Activated T-cell treated with anti-CD3 and anti-CD28 coated beads for 1 hour (primary cell): ENCODE measurements at places on chromosomes 11 and 22.

GRCh38 chr22:35560824-35561223, 20.2 kb downstream of the RASD2 start:
- no peak for DNase-seq

- no peak for DNase-seq
Measured at GRCh38 chr22:43535741-43536140, 123.9 kb downstream of the MPPED1 start.

GRCh38 chr11:117909611-117910382, 19.4 kb downstream of the TMPRSS13 start:
- no peak for DNase-seq

GRCh38 chr11:6882751-6883150, 6.3 kb downstream of the OR10A4 start:
- DNase-seq = no peak

- no peak for DNase-seq
Measured at GRCh38 chr22:20918663-20919218, 1.5 kb downstream of the CRKL start.

DNA sequence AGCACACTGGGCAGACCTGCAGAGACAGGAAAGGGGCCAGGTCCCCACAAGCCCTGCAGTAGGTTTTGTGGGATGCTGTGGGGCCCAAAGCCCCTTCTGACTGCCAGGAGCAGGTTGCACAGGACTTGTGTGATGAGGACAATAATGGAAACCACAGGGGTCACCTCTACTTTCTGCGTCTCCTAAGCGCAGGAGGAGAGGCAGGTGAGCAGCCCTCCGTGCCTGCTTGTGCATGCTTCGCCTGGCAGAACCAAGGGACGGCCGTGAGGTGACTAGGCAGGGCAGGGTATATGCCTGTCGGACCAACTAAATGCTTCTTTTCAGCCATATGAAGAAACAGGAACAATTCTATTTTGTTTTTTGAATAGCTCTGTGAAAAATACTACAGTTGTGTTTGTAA, 77.9 kb upstream of the PITPNB start:
- DNase-seq = no peak

GRCh38 chr11:44602891-44603310, 37.4 kb downstream of the CD82 start:
- DNase-seq = no peak

- no peak for DNase-seq
Measured at GRCh38 chr22:49509016-49509415, 318.7 kb downstream of the BRD1 start.

DNA sequence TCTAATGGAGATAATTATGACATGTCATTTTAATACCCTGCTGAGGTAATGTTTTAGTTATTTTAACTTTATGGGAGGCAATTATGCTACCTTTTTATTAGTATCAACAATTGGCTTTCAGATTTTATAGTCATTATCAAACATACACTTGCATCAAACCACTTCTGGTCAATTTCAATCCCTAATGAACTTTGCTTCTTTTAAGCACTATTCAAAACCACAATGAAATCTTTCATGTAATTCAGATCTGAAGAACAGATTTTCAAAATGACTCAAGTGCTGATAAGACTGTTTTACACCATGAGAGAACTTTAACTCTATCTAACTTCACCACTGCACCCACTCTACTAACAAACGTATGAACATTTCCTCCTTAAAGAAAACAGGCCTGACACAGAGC, 25.9 kb upstream of the CCDC34 start:
- DNase-seq = no peak

DNA sequence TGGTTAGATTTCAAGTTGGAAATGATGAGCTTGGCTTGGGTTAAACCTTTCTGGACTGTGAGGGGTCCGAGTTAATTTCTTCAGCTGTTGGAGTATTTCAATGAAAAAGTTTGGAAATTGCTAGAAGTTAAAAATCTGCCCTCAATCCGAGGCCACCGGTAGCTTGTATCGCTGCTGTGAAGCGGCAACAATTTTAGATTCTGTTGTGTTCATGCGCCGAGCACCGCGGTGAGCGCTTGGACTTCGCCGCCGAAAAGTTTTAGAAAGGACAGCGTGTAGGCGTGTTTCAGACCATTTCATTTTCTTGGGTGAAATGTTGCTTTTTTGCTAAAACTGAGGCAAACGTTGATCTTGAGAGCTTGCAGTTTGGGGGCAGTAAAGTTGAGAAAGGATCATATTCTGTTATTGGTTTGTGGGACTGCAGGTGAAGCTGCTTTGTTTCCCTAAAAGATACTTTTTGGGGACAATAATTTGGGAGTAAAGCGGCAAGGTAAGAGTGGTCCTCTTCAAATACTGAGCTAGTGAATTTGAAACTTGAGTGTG, 928 bp downstream of the FBXO7 start:
- DNase-seq = no peak

- DNase-seq = no peak
Measured at GRCh38 chr11:70732881-70733196, 334.5 kb downstream of the CTTN start.

DNA sequence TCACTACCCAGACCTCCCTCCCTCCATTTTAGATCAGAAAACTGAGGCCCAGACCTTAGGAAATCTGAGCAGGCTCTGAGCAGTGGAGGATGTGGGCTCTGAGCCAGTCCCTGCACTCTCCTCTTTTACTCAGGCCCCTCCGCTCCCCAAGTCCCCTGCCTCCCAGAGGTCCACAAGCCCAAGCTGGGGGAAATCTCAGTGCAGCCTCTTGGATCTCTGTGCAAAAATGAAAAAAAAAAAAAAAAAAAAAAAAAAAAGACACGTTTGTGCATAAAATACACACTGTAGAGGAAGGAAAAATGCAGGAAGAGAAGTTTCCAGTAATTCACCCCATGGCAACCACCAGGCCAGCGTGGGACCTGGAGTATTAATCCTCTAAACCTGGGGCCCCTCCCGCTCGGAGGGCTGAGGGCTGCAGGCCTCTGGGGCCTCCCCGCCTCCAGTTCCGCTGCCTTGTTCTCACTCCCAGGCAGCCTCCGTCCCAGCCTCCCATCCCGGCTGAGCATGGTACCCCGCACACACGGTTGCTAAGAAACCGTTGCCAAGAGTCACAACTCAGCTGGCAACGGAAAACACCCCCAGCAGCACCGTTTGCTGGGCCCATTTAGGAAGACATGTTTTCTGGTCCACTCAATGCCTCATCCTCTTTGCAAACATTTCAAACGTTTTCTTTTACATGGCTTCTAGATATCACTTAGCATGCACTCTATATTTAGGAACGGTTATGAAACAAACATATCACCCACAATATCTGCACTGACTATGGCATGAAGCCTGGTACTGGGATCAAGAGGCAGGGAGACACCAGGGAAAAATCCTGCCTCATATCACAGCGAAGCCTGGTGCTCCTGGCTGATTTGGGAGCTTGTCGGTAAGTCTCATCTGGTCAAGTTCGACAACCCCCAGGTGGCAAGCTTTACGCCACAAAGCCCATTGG, 227.5 kb downstream of the CTTN start:
- no peak for DNase-seq

- no peak for DNase-seq
Measured at GRCh38 chr22:29284196-29284595, 16.1 kb downstream of the EWSR1 start.

- no peak for DNase-seq
Measured at GRCh38 chr11:74316772-74317505, 5.5 kb upstream of the P4HA3 start.

GRCh38 chr11:116577273-116577672, 195.5 kb downstream of the BUD13 start:
- DNase-seq = no peak

DNA sequence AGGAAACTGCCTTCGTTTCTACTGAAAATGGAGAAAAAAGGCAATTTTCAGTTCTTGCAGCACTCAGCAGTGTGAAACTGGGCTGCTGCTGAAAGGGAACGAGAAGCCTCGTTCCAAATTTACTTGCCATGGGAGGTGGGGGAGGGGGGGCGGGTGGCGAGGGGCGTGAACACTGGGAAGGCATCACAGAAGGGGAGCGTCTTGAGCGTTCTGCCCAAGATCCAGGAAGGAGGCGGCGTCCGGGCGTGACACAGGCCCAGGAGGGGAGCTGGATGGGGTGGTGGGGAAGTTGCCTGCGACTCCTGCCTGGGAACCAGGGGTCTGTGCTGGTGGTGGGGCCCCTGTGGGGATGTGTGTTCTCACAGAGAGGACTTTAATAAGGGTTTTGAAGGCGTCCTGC, 213.5 kb downstream of the CTTN start:
- DNase-seq = no peak

DNA sequence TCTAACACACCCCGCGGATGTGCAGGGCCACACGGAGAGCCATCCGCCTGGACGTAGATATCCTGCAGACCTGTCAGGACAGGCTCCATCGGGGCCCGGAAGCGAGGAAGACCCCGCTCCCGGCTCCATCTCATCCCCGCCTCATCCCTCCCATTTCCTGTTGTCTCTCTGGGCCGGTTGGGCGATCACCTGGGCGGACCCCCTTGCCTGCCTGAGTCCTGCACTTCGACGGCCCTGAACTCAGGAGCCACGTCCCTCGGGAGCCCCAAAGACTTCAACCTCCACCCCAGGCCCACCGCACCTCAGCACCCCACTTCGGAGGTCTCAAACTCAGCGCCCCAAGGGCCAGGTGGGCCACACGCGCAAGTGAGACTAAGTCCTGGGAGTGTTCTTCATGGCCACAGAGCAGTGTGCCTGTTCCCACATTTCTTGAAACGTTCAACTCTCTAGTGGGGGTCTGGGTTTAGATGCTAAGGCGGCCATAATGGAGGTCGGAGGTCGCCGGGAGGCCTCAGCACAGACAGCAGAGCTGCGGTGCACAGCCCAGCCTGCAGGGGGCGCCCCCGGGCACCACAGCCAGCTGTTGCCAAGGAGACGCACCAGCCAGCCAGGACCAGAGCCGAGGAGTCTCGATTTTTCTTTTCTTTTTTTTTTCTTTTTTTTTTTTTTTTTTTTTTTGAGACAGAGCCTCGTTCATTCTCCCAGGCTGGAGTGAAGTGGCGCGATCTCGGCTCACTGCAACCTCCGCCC, 26.0 kb upstream of the FADD start:
- peak; percentile 19 for DNase-seq

DNA sequence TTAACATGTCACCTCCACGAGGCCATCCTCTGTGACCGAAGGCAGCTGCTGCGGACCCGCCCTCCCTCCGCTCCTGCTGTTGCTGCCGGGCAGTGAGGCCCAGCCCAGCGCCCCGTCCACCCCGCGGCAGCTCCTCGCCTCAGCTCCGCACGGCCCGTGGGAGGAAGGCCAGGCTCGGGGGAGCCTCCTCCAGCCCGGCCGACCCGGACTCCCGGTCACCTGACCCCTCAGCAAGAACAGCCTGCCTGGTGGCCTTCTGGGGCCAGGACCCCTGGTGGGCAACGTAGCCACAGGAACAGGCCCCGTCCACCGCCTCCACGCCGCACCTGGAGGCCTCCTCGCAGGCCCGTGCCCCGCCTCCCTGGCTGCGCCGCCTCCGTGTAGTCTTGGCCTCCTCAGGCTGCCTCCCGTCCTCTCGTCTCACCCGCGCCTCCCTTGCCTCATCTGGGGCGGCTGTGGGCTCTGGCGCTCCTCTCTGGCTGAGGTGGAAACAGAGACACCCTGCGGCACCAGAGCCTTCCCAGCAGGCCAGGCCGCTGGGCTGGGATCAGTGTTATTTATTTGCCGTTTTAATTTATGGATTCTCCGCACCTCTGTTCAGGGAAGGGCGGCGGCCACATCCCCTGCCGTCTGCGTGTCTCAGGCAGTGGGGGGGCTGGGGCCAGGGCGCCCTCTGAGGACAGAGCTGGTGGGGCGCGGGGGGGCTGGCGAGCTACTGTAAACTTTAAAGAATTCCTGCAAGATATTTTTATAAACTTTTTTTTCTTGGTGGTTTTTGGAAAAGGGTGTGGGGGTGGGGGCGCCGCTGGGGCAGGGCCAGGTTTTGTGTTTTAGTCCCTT, 25.4 kb downstream of the MOB2 start:
- no peak for DNase-seq

DNA sequence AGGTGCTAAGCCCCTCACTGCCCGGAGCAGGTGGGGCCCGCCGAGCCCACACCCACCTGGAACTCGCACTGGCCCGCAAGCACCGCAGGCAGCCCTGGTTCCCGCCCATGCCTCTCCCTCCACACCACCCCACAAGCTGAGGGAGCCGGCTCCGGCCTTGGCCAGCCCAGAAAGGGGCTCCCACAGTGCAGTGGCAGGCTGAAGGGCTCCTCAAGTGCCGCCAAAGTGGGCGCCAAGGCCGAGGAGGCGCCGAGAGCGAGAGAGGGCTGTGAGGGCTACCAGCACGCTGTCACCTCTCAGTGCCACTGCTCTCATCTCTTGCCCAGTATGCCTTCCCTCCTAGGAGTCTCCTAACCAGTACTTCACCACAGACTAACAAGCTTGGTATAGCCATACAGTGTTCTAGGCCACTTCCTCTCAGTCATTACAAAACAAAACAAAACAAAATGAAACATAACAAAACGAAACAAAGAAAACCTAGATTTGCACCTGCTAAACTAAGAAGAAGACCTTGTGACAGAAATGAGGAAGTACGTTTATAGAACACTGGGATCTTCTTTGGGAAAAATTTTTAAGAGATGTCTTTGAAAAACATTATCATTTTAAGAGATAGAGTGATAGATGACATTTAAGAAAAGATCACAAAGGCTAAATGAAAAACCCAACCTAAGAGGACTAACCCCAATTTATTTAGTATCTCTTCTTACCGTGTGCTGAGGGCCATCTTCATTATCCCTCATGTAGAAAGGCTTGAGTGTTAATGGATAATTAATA, 47.7 kb upstream of the GAB2 start:
- peak; percentile 0 for DNase-seq

GRCh38 chr22:20080776-20081654, 974 bp downstream of the DGCR8 start:
- no peak for DNase-seq

GRCh38 chr11:123770712-123771111, 16.4 kb upstream of the OR6X1 start:
- DNase-seq = no peak

DNA sequence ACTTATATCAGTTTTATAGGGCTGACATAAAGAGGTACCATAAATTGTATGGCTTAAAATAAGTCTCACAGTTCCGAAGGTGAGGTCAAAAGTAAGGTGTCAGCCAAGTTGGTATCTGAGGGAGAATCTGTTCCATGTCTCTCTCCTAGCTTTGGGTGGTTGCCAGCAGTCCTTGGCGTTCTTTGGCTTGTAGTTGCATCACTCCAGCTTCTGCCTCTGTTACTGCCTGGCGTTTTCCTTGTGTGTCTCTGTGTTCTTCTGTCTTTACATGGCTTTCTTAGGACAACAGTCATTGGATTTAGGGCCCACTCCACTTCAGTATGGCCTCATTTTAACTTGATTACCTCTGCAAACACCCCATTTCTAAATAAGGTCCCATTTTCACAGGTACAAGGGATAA, 16.7 kb downstream of the MMP7 start:
- DNase-seq = no peak

- no peak for DNase-seq
Measured at GRCh38 chr11:130476200-130476921, 27.9 kb downstream of the ADAMTS15 start.
